M059J (cell line): ENCODE measurements at places on chromosomes 7 and 10. TPM values are rescaled to one million over a fixed set of nuclear protein-coding genes. Genes with fewer than 3 reads are reported as not detected.

DNA sequence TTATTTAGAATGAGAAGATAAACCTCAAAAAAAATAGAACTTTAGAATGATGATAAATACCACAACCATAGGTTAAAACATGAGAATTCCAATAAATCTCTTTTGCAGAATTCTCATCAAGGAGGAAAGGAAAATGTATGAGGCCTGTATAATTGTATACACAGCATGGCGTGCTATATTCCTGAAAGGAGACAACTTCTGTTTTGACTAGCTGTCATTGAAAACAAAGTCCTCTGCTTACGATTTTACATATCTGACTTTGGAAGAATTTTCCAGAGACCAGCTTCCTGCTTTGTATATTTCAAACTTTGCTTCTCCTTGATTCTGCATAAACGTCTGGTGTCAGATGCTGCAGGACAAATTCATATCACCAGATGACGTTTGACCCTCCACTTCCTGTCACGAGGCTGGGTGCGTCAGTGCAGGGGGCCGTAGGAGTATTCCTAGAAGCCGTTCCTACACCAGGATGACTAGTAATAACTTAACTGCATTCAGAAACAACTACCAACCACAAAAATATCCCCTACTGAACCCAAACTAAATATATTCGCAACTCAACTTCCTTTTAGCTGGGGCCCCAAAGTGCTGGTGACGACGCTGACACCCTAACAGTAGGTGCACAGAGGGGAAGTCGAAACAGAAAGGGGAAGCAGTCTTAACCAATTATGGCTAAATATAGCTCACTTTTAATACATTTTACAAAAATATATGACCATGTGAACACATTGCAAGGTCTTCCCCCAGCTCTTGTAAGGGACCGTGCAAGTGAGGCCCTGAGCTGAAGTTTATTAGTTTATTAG, 178.6 kb upstream of the INHBA start:
- no peak for DNase-seq

GRCh38 chr10:63115732-63116383, 17.3 kb upstream of the NRBF2 start:
- DNase-seq, result peak; percentile 71

DNA sequence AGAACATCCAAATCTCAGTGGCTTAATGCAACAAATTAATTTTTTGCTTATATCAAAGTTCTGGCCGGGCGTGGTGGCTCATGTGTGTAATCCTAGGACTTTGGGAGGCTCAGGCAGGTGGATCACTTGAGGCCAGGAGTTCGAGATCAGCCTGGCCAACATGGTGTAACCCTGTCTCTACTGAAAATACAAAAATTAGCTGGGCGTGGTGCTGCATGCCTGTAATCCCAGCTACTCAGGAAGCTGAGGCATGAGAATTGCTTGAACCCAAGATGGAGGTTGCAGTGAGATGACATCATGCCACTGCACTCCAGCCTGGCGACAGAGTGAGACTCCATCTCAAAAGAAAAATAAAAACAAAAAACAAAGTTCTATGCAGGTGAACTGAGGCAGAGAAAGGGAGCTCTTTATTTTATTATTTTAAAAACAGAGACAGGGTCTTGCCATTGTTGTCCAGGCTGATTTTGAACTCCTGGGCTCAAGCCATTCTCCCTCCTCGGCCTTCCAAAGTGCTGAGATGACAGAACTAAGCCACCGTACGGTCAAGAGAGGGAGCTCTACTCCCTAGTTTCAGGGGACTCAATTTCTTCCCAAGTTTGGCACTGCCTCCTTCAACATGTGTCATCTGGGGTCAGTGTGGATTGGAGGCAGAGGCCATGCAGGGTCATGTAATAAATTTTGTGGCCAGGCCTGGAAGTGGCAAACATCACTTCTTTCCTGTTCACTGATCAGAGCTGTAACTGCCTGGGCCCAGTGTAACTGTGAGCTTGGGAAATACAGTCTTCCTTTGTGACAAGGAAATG, 2.4 kb downstream of the ADCK2 start:
- peak; percentile 85 for DNase-seq

GRCh38 chr7:46100521-46100920, 179.4 kb upstream of the IGFBP3 start:
- no peak for DNase-seq

DNA sequence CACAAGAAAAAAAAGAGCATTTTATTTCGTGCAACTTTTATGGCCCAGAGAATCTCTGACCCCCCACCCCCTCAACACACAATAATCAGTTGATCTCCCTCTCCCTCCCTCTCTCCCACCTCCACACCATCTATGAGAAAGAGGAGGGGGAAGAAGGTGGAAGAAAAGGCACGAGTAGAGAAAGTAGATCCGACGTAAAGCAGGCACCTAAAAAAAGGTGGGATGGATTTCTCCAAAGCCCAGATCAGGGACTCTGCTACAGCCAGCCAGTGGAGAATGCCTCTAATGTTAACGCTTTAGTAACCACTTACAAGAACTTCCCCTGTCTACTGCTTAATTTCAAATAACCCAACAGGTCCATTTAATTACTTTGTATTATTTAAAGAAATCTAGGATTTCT, 24.4 kb downstream of the KMT2C start:
- DNase-seq, result no peak

- no peak for DNase-seq
Observed at GRCh38 chr7:158300427-158300826, 287.2 kb downstream of the PTPRN2 start.

- DNase-seq, result peak; percentile 9
Observed at GRCh38 chr10:71025535-71025934, 137.2 kb upstream of the PCBD1 start.

- DNase-seq, result no peak
Observed at GRCh38 chr10:14800397-14800796, 25.7 kb upstream of the FAM107B start.

LRRC4 gene
- total RNA-seq, result 0.39 TPM in 1 of 2 replicates, not detected in the other

LDB3 gene
- 0.05 TPM in 2 replicates for total RNA-seq

LRRD1 gene
- total RNA-seq, result not detected in 2 replicates
